ENCODE measurements at places on chromosomes 6 and 20. TPM values are rescaled to one million over a fixed set of nuclear protein-coding genes. Genes with fewer than 3 reads are reported as not detected.

GRCh38 chr6:28944412-28944865 is 20.7 kb upstream of the TRIM27 start:
- H3K27me3 ChIP-seq, result no peaks in the 10 kb centered on the region
- H3K27ac ChIP-seq, result peak overlapping the region; percentile 57
- DNase-seq, result peak; percentile 88

The GRIK2 gene
- polyA plus RNA-seq, result not detected

- H3K27ac ChIP-seq, result no peak overlapping the region
- no peak for DNase-seq
- H3K27me3 ChIP-seq, result no peaks in the 10 kb centered on the region
- no peak overlapping the region for H3K4me3 ChIP-seq
- peaks cover 3% of the 10 kb centered on the region for H3K4me1 ChIP-seq
These were observed 70.2 kb upstream of the CD93 start for GRCh38 chr20:23156170-23156841.

The KCNK15 gene
- not detected for polyA plus RNA-seq

- no peaks in the 10 kb centered on the region for H3K27me3 ChIP-seq
- H3K36me3 ChIP-seq, result no peaks in the 10 kb centered on the region
- peak within 1 kb of the TSS; percentile 81 for H3K4me3 ChIP-seq
- H3K27ac ChIP-seq, result peak within 1 kb of the TSS; percentile 88
These were observed at the start of gene PM20D2 for GRCh38 chr6:89145956-89146717. PM20D2 (plus strand) TSS chr6:89146055; CDS start chr6:89146145, 90 bp downstream.

GRCh38 chr20:50726955-50727791 is 4.2 kb upstream of the PARD6B start:
- H3K36me3 ChIP-seq, result no peaks in the 10 kb centered on the region
- H3K27ac ChIP-seq, result no peak overlapping the region
- H3K4me1 ChIP-seq, result peaks cover 9% of the 10 kb centered on the region
- no peaks in the 10 kb centered on the region for H3K27me3 ChIP-seq
- DNase-seq, result no peak

DNA sequence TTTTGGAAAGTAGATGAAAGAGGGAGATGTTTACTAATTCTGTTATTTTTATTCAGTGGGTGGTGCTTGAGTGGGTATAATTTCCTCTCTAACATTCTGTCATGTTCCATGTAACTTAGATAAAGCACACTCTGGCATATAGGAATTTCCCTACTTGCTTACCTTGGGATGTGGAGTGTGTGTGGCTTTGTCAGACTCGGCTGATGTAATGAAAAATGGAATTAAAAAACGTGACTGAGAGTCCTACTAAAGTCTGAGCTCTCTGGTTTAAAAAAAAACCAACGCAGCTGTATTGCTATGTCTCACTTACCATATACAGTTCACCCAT is 98.3 kb downstream of the JARID2 start:
- peaks cover 34% of the 10 kb centered on the region for H3K4me1 ChIP-seq
- no peak for DNase-seq
- H3K4me3 ChIP-seq, result no peak overlapping the region
- H3K27me3 ChIP-seq, result no peaks in the 10 kb centered on the region

DNA sequence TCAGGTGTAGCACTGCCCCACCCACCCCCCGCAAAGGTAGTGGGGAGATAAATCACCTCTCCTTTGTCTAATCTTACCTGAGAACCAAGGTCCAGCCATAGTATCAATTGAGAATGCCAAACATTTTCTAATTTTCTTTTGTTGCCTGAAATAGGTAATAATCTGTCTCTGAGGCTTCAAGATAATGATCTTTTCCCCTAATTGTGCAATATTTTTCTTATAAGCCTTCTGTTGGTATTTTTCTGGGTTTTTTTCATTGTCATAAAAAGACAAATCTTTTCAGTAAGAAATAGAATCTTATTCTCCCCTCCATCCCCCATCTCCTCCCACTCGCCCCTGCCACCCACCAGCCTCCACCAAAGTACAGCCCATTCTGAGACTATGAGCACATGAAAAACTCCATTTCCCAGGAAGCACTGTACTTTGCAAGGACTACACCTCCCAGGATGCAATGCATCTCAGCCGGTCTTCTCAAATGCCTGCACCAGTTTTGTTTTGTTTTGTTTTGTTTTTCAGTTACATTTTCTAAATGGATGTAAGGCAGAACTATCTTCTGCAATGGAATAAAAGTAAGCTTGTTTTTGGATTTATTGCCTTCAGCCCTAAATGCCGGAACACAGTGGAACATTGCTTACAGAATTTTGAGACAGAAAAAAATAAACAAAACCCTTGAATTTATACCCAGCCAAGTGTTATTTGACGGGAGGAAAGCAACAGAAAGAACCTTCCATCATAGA is 268.0 kb downstream of the TFAP2A start:
- DNase-seq, result peak; percentile 6
- no peaks in the 10 kb centered on the region for H3K36me3 ChIP-seq
- no peaks in the 10 kb centered on the region for H3K27me3 ChIP-seq
- H3K4me1 ChIP-seq, result no peaks in the 10 kb centered on the region

DNA sequence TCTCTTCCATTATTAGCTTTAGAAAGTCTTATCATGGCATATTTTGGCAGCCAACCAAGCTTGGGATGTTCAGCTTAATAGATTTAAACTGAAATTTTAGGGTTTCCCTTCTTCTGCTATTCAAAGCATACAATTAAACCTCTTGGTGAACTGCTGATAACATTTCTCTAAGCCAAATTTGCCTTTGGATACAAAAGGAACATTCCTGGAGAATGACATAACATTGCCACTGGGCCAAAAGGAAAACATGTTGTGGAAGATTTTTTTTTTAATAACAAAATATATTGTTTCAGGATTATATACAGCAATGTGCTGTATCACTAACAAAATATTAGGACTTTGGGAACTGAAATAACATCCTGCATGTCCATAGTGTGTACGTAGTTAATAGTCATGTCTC is 215.1 kb upstream of the TBX18 start:
- no peaks in the 10 kb centered on the region for H3K4me1 ChIP-seq
- no peaks in the 10 kb centered on the region for H3K27me3 ChIP-seq
- no peak overlapping the region for H3K27ac ChIP-seq

The ITCH gene
- 13.8 TPM for polyA plus RNA-seq

The MYLK4 gene
- polyA plus RNA-seq, result 0.85 TPM

The BTNL2 gene
- polyA plus RNA-seq, result not detected

DNA sequence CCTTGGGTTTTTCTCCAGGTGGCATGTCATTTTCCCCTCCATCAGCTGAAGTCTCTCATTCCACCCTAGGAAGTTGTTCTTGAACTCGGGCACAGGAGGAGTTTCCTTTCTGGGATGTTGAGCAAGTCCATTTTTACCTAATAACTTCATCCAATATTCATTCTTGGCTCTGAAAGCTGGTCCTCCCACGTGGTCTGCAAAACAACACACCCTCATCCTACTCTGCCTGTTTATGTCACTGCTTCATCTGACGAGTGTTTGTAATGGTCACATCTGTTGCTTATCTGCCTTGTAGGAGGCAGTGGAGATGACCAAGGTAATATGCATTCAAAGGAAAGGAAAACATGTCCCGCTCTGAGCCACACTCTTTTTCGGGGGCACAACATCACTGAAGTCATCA is 41.7 kb upstream of the AIG1 start:
- no peaks in the 10 kb centered on the region for H3K4me1 ChIP-seq
- DNase-seq, result no peak
- H3K27me3 ChIP-seq, result no peaks in the 10 kb centered on the region

DNA sequence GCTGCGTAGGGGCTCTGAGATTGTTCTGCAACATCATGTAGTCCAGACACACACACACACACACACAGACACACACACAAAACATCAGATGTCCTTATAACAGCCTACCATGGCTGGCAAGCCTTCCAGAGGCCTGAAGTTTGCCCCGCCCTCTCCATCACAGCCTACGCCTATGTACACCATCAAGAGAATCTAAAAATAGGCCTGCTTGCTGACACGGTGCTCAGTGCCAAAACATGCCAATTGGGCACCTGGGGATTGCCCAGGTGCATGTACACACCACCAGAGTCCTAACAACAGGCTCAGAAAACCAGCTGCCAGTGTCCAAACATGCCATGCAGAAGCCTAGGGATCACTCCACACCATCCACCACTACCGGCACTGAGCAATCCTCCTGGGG is 391.7 kb upstream of the SPTLC3 start:
- no peaks in the 10 kb centered on the region for H3K27me3 ChIP-seq
- H3K4me3 ChIP-seq, result no peak overlapping the region
- no peak for DNase-seq
- H3K36me3 ChIP-seq, result no peaks in the 10 kb centered on the region

The DLL1 gene
- polyA plus RNA-seq, result 1.6 TPM

DNA sequence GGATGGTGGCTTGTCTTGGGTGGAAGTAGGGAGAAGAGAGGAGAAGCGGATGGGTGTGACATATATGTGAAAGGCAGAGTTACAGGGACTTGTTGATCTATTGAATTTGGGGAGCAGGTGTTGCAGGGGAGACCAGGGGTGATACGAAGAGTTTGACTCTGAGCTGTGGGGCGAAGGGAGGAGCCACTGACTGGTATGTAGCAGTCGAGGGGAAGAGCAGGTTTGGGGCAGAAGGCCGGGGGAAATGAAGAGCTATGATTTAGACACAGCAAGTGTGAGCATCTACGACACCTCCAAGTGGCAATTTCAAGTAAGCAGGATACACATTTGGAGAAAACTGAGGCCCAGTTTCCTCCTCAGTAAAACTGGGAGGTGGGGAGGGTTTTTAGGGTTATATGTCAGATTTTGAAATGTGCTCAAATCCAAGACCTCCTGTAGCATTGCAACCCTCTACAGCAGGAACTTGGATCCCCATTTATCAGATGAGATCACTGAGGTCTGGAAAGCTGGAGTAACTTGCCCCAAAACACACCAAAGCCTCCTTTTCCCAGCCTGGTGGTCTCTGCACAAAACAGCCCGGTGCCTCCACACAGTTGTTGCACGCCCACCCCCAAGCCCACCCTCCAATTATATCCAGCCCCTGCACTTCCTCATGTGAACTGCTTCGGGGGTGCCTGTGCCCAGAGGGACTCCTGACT is 137.8 kb downstream of the PREX1 start:
- H3K27ac ChIP-seq, result no peak overlapping the region
- H3K27me3 ChIP-seq, result no peaks in the 10 kb centered on the region
- H3K36me3 ChIP-seq, result peaks cover 84% of the 10 kb centered on the region
- no peaks in the 10 kb centered on the region for H3K4me1 ChIP-seq
- DNase-seq, result no peak

The PGC gene
- polyA plus RNA-seq, result not detected

- H3K27me3 ChIP-seq, result no peaks in the 10 kb centered on the region
- no peak overlapping the region for H3K27ac ChIP-seq
- no peaks in the 10 kb centered on the region for H3K4me1 ChIP-seq
- no peak overlapping the region for H3K4me3 ChIP-seq
These were observed 247.9 kb downstream of the CDH4 start for GRCh38 chr20:61499859-61500554.

The PBOV1 gene
- not detected for polyA plus RNA-seq

GRCh38 chr20:63497138-63497945 is 1.5 kb downstream of the EEF1A2 start:
- no peak for DNase-seq
- H3K27ac ChIP-seq, result no peak overlapping the region

DNA sequence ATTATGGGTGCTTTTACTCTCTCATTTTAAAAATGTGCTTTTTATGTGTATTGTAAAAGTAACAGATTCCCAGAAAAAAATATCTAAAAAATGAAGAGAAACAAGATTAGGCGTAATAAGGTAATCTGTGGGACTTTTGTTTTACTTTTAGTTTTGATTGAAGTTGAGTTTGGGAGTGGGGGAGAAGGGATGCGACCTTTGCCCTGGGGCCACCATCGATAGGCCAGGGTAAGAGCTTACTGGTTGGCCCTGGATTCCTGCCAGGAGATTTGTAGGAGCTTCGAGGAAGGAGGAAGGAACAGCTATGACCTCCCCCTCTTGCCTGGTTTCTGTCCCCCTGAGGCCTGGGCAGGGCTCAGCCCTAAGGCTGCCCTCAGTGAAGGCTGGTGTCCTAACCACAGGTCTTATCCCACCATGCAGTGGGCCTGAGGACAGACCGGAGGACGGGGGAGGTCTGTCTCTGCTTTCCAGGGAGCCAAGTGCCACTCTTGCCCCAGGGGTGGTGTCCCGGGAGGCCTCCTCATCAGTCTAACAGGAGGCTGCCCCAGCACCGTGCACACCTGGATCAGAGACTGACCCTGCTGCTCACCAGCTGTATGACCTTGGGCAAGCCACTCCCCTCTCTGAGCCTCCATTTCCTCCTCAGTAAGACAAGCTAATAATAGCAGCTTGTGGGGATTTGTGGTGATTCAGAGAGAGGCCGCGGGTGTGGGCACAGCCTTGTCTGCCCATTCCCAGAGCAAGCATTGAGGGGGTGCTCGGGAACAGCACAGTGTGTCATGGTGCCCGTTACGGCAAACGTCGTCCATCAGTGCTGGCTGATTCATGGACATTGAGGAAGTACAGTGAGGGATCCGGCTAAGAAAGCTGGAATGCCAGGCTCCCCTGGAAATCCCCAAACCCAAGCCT is 21.2 kb downstream of the TGM2 start:
- no peak overlapping the region for H3K27ac ChIP-seq
- no peak overlapping the region for H3K4me3 ChIP-seq
- H3K4me1 ChIP-seq, result no peaks in the 10 kb centered on the region
- DNase-seq, result no peak

The PHF20 gene
- 53.6 TPM for polyA plus RNA-seq

The MROH8 gene
- 3.8 TPM for polyA plus RNA-seq

- DNase-seq, result no peak
- H3K36me3 ChIP-seq, result no peaks in the 10 kb centered on the region
- H3K4me1 ChIP-seq, result no peaks in the 10 kb centered on the region
- no peak overlapping the region for H3K4me3 ChIP-seq
- H3K27me3 ChIP-seq, result no peaks in the 10 kb centered on the region
- H3K27ac ChIP-seq, result no peak overlapping the region
These were observed 1038.4 kb upstream of the FLRT3 start for GRCh38 chr20:15375836-15376235.

DNA sequence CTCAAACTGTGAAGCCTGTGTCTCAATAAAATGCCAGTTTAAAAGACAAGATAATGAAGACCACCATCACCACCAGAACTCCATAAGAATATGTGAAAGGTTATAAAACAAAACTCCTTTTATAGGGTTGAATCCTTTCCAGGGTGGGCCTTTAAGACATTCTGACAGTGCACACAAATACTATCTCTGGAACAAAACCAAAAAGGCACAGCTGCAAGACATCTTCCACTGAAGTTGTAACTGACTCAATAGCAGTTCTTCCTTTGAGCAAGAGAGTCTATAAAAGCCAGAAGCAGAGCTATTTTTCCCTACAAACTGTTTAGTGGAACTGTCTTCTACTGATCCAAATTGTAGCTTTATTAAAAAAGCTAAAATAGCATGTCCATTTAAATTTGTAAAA is 81.6 kb downstream of the EPB41L2 start:
- no peaks in the 10 kb centered on the region for H3K36me3 ChIP-seq
- H3K27me3 ChIP-seq, result no peaks in the 10 kb centered on the region
- H3K4me1 ChIP-seq, result no peaks in the 10 kb centered on the region
- no peak overlapping the region for H3K27ac ChIP-seq
- H3K4me3 ChIP-seq, result no peak overlapping the region

GRCh38 chr6:44327760-44328159 is 14.6 kb upstream of the AARS2 start:
- H3K4me1 ChIP-seq, result no peaks in the 10 kb centered on the region
- no peaks in the 10 kb centered on the region for H3K36me3 ChIP-seq
- H3K27me3 ChIP-seq, result no peaks in the 10 kb centered on the region
- H3K27ac ChIP-seq, result no peak overlapping the region
- H3K4me3 ChIP-seq, result no peak overlapping the region
- no peak for DNase-seq

- H3K27me3 ChIP-seq, result peaks cover 34% of the 10 kb centered on the region
- no peak overlapping the region for H3K27ac ChIP-seq
- no peak overlapping the region for H3K4me3 ChIP-seq
- DNase-seq, result no peak
These were observed 13.7 kb downstream of the PNPLA1 start for GRCh38 chr6:36283608-36284007.

GRCh38 chr6:27674882-27675281 is 202.0 kb upstream of the ZNF184 start:
- no peaks in the 10 kb centered on the region for H3K27me3 ChIP-seq
- no peak for DNase-seq
- H3K4me3 ChIP-seq, result no peak overlapping the region

The HTR1B gene
- 0.04 TPM for polyA plus RNA-seq

Data from B cell (primary cell).